ENCODE measurements at places on chromosomes 11 and 22.

DNA sequence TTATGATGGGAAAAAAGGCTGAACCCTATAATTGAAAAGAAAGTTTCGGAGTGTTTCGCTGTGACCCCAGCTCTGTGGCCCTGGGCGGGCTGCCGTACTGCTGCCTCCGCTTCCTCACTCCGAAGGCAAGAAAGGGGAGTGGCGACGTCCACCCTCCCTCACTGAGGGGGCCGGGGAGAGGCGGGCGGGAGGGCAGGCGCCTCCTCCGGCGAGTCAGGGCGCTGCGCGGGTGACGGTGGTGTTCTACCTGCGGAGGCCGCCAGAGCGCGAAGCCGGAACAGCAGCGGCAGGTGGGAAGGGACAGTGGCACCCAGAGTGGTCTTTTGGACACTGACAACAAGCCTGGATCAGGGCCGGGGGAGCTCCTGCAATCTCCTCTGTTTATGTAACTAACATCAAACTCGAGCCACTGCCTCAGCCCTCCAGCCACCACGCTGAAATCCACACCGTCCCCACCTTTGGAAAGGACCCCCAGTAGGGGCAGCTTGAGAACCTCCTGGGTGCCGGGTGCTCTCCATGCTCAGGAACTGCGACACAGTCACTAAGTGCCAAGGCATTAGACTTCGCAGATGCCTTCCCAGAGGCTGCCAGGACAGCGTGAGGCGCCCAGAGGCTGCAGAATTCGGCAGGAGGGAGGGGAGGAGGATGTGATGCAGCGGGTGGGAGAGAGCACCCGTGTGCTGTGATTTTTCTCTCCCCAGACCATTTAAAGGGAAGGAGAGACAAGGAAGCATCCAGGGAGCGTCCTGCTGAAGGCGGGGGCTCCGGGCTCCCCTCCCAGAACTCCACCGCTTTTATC, 25.5 kb downstream of the BID start:
- H3K36me3 ChIP-seq: peaks cover 9% of the 10 kb centered on the region
- no peaks in the 10 kb centered on the region for H3K4me1 ChIP-seq
- H3K27me3 ChIP-seq: no peaks in the 10 kb centered on the region

GRCh38 chr22:46794491-46794890, 32.0 kb downstream of the TBC1D22A start:
- H3K4me3 ChIP-seq: no peak overlapping the region
- H3K27me3 ChIP-seq: no peaks in the 10 kb centered on the region
- H3K36me3 ChIP-seq: peaks cover 45% of the 10 kb centered on the region
- H3K4me1 ChIP-seq: peaks cover 27% of the 10 kb centered on the region
- peak overlapping the region; percentile 18 for H3K27ac ChIP-seq

- no peaks in the 10 kb centered on the region for H3K27me3 ChIP-seq
- no peaks in the 10 kb centered on the region for H3K4me1 ChIP-seq
- no peaks in the 10 kb centered on the region for H3K36me3 ChIP-seq
- DNase-seq: no peak
- H3K4me3 ChIP-seq: no peak overlapping the region
- no peak overlapping the region for H3K27ac ChIP-seq
Observed at GRCh38 chr22:47605886-47606285, 843.4 kb downstream of the TBC1D22A start.

- H3K4me1 ChIP-seq: no peaks in the 10 kb centered on the region
- no peak overlapping the region for H3K4me3 ChIP-seq
- H3K27ac ChIP-seq: no peak overlapping the region
- no peaks in the 10 kb centered on the region for H3K36me3 ChIP-seq
Observed at GRCh38 chr11:10945196-10945595, 87.3 kb upstream of the ZBED5 start.

- DNase-seq: no peak
- H3K27me3 ChIP-seq: no peaks in the 10 kb centered on the region
- H3K4me1 ChIP-seq: no peaks in the 10 kb centered on the region
- no peaks in the 10 kb centered on the region for H3K36me3 ChIP-seq
- H3K27ac ChIP-seq: no peak overlapping the region
- no peak overlapping the region for H3K4me3 ChIP-seq
Observed at GRCh38 chr11:84260862-84261261, 974.7 kb upstream of the CCDC90B start.

DNA sequence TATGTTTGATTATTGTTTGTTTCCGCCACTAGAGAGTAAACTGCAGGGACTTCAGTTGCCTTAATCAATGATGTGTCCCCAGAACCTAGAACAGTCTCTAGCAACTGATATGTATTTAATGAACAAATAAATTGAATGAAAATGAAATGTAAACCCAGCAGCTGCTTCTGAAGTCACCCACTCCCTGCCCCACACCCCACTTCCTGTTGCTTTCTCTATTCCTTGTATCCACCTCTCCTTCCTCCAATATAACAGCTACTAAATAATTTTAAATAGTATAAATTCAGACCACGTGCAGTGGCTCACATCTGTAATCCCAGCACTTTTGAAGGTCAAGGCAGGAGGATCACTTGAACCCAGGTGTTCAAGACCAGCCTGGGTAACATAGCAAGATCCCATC, 15.8 kb downstream of the MYH9 start:
- H3K27ac ChIP-seq: peak overlapping the region; percentile 91
- peaks cover 99% of the 10 kb centered on the region for H3K4me1 ChIP-seq
- no peak overlapping the region for H3K4me3 ChIP-seq
- no peaks in the 10 kb centered on the region for H3K27me3 ChIP-seq
- DNase-seq: no peak
- peaks cover 14% of the 10 kb centered on the region for H3K36me3 ChIP-seq
